ENCODE measurements at places on chromosomes 12 and 14. TPM values are rescaled to one million over a fixed set of nuclear protein-coding genes. Genes with fewer than 3 reads are reported as not detected.

- no peak for DNase-seq
Observed at GRCh38 chr14:64683264-64683663, 21.0 kb upstream of the PLEKHG3 start.

DNA sequence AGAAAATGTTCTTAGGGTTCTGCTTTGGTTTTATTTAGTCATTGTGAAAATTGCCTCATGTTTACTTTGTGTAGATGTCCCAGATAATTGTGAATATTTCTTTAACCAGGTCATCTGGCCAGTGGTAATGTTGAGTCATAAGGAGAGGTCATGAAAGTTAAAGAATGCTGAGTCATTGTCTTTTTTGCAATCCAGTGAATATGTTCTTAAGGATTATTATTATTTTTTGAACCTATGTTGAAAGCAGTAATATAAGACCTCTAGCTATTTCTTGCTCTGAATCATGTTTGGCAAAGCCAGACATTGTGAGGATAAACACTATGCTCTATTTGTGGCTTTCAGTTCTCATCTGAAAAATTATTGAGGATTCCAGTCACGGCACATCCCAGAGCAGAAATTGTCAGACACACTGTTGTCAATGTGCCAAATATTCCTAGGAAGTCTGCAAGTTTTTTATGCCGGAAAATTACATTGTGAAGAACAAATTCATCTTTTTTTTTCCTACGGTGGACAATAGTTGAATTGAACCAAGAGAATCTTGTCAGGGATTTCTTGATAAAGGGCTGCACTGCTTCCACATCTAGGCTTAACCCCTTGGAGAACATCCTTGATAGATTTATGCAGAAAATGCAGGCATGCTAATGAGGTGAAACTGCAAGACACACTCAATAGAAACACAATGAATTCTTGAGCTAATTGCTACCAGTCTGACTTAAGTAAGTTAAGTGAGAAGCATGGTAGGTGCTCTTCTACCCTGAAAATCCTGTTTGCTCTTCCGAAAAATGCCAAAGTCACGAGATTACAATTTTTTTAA lies 369.6 kb downstream of the ATP23 start:
- DNase-seq, result no peak

- no peak for DNase-seq
Observed at GRCh38 chr12:66859751-66860440, 181.0 kb upstream of the GRIP1 start.

DNA sequence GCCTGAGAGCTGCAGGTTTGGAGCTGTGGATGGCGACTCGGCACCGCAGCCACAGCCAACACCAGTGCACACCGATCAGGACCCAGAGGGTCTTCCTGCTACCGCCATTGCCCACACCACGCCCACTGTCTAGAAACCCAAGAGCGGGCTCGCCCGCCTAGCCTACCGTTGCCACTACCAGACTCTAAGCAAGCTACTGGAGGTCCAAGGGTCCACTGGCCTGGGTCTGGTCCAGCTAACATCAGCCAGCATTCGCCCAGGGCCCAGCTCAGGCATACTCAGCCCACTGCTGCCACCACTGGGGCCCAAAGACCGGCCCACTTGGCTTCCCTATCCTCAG lies 30.5 kb upstream of the MON2 start:
- DNase-seq, result no peak

GRCh38 chr12:32542428-32543229 lies 136.5 kb upstream of the DNM1L start:
- DNase-seq, result no peak

GRCh38 chr14:99125616-99126431 lies 146.2 kb downstream of the BCL11B start:
- DNase-seq, result peak; percentile 26

DNA sequence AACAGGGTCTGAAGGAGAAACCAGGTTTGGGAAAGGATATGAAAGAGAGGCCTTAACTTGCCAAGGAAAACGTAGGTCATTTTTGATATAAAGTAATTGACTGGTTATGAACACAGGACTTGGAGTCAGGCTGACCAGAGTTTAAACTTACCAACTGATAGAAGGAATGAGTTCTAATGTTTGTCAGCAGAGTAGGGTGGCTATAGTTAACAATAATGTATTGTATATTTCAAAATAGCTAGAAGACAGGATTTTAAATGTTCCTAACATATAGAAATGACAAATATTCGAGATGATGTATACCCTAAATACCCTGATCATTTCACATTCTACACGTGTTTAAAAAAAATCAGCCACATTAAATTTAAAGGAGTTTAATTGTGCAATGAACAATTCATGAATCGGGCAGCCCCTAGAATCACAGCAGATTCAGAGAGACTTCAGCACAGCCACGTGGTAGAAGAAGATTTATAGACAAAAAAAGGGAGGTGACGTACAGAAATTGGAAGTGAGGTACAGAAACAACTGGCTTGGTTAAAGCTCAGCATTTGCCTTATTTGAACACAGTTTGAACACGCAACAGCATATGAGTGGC lies 52.5 kb upstream of the PLEKHG7 start:
- no peak for DNase-seq

- DNase-seq, result no peak
Observed at GRCh38 chr12:132124766-132125425, 19.2 kb downstream of the DDX51 start.

- no peak for DNase-seq
Observed at GRCh38 chr12:109744026-109744425, 30.4 kb downstream of the FAM222A start.

GRCh38 chr12:11457996-11458645 lies 62.8 kb upstream of the PRB2 start:
- no peak for DNase-seq

DNA sequence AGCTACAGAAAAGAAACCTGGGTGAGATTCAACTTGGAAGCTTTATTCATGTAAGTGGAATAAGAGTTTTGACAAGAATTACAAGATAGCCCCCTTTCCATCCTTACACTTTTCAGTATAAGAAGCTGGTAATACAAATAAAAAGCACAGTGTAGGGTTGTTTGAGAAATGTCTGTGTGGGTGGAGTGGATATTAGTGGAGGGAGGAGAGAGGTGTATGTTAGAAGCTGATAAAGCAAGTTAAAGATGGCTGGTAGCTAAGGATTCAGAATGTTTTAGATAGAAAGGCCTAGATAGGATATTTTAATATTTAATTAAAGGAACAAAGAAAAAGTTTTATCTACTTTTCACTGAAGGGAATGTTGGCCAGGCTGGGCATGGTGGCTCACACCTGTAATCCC lies 12.5 kb downstream of the CFAP54 start:
- no peak for DNase-seq

DNA sequence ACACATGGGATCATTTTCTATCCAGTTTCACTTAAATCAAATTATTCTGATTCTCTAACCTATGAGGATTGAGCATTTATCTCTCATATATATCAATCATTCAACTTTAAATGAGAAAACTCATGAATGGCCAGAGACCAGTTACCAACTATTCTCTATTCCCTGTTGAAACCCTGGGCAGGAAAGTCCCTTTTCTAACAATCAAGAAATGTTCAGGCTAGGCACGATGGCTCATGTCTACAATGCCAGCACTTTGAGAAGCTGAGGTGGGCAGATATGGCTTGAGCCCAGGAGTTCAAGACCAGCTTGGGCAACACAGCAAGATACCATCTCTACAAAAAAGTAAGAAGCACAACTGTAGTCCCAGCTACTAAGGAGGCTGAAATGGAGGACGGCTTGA lies 18.0 kb downstream of the FMNL3 start:
- DNase-seq, result no peak

- DNase-seq, result no peak
Observed at GRCh38 chr12:116067892-116068291, 209.6 kb downstream of the MED13L start.

DNA sequence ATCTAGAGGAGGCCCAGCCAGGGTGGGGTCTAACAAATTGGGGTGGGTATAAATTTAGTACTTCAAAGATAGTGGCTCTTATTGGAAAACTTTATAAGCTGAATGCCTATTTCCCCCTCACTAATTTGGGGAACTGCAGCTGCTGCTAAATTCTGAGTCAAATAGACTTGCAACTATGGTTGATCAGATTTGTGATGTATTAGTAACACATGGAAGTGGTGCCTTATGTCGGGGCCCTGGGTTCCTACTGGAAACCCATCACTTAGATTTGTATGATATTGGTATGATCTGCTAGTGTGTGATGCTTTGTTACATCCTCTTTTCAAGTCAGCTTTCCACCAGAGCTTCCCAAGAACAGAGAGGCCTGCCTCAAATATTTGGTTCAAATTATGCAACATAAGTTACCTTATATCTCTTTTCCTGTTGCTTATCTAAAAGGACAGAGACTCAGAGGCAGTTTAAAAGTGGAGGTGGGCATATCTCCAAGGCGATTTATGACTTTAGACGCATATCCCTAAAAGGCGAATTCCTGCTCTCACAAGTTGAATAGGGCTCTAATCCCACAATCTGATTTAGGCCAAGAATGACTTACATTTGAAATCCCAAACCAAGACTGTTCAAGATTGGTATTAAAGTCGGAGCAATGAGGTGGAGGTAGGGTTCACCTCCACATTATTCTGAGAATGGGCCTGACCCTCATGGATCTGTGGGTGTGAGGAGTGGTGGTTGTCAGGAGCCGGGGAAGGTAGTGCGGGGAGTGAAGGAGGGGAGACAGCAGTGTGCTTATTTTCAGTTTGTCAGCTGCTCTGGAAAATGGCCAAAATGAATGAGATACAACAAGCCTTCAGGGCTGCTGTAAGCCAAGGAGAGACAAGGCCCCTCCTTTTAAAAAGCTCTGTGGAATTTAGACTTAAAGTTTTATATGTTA lies 425.8 kb downstream of the RAD51B start:
- DNase-seq, result no peak

DNA sequence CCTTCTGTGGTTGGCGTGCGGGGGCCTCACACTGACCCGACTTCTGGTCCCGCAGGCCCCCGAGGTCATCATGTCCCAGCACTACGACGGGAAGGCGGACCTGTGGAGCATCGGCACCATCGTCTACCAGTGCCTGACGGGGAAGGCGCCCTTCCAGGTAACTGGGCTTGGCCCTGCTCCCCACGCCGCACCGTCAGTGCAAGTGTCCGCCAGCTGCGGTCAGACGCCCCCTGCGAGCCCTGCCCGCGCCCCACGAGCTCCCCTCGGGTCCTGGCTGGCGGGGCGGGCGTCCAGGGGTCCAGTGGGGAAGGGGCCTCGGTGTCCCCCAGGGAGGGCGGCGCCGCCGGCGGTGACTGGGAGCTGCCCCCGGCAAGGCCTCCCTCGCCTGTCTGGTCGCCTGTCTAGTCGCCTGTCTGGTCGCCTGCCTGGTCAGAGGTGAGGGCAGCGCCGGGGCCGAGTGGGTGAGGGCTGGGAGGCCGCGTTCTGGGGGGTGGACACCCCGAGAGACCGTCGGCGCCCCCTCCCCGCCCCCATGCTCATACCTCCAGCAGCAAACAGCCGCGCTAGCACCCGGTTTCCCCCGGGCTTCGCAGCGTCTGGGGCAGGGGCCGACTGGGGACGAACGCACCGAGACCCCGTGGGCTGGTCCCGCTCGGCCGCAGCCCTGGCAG lies 14.8 kb downstream of the ULK1 start:
- no peak for DNase-seq

GRCh38 chr12:93186131-93186530 lies 191.6 kb upstream of the NUDT4 start:
- no peak for DNase-seq

- DNase-seq, result no peak
Observed at GRCh38 chr14:40354754-40355153, 922.5 kb upstream of the FBXO33 start.

GRCh38 chr14:36591482-36591881 lies 9.1 kb upstream of the NKX2-8 start:
- DNase-seq, result no peak

DNA sequence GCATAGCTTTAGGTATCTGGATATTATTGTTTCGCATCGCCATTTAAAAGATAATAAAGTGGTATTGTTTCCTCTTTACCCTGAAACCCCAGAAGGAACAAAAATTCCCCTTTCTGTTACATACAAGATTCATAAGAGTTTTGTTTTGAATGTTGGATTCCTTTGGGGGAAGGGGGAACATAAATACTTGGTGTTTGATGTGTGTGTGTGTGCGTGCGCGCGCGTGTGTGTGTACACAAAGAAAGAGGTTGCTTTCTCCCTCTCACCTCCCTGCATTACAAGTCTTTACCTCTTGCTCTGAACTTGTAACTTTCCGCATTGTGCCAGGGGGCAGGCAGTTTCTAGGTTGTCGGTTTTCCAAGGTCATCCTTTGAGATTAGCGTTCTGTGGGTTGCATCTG lies 76.4 kb downstream of the GPATCH2L start:
- DNase-seq, result no peak

DNA sequence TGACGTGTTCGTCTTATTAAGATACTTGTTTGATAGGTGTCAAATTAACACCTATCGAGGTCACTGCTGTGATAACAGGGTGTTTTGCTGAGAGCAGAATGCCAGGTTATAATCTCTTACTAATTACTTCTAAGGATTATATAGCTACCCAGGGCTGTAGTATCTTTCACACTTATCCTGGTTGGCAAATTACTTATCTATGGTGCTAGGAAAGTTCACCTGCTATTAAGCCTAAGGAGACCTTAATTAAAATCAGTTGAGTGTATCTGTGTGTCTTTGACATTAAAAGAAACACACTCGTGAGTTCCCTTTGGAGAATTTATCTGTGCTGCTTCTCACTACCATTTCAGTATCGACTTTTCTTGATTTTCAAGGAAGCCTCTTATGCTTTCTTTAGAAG lies 301.6 kb upstream of the SLC16A7 start:
- no peak for DNase-seq

ALDH1L2 gene
- total RNA-seq, result 2.5 TPM

TMTC1 gene
- 60.1 TPM for total RNA-seq

SDR9C7 gene
- total RNA-seq, result not detected

GUCY2C gene
- total RNA-seq, result not detected

DLGAP5 gene
- 1.2 TPM for total RNA-seq

MMP17 gene
- total RNA-seq, result 3.2 TPM

SLC7A7 gene
- 28.5 TPM for total RNA-seq

DPF3 gene
- total RNA-seq, result 14.7 TPM

MAP3K12 gene
- 2.6 TPM for total RNA-seq

PAH gene
- total RNA-seq, result not detected

VWF gene
- total RNA-seq, result 189 TPM

CLEC4D gene
- total RNA-seq, result not detected

KRT79 gene
- total RNA-seq, result not detected

ACOT6 gene
- total RNA-seq, result not detected

ESRRB gene
- total RNA-seq, result 14.8 TPM

TAS2R46 gene
- total RNA-seq, result not detected

REP15 gene
- 3.1 TPM for total RNA-seq

OAS1 gene
- 4.0 TPM for total RNA-seq

CD163 gene
- 43.3 TPM for total RNA-seq

AQP2 gene
- 0.83 TPM for total RNA-seq

Measured in right atrium auricular region (tissue), 2 donors.